Right lung (tissue), 10 donors: ENCODE measurements at places on chromosomes 3 and 15. TPM values are rescaled to one million over a fixed set of nuclear protein-coding genes. Genes with fewer than 3 reads are reported as not detected.

DNA sequence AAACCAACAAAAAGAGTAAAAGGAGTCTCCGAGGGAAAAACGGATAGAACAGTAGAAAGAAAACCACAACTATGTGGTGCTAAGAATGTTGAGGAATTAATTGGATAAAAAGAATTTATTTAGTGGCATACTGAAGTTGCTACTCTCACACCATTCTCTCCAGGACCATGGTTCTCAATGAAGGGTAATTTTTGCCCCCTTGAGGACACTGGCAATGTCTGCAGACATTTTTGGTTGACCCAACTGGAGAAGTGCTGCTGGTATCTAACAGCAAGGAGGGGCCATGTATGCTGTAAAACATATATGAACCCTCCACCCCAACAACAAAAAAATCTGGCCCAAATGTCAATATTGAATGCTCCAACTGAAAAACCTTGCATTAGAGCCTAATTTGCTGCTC is 85.9 kb upstream of the CSPG5 start:
- no peak for DNase-seq

DNA sequence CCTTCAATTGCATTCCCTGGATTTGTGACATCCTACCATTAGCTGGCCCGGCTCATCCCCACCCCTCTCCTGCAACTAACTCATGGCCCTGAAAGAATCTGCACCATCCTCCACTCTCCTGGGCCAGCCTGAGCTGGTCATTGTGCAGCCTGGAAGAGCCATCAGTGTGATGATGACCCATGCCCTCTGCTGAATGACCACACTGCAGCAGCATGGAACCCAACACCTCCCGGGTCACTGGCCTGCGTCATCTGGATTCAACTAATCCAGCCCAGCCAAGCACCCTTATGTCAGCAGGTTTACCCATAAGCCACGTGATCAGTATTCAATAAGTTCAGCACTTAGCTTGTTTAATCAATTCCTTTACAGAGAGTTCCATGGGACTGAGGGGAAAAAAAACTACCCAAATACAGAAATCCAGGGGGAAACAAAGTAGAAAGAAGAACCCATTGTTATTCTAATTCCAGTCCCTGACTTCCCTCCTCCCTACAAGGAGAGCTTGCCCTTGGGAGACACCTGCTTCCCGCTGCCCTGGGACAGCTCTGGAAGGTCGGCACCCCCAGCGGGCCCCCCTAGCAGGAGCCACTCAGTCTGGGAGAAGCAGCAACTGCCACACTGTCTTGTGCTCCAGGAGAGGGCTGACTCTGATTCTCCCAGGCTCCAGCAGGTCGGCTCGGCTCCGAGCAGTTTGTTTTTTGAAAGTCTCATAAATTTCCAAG is 309.1 kb upstream of the TLE3 start:
- no peak for DNase-seq

GRCh38 chr3:134464064-134464688 is 21.6 kb downstream of the ANAPC13 start:
- DNase-seq: peak; percentile 91

The C3orf18 gene
- 16.5 TPM for polyA plus RNA-seq

The GOLGA8G gene
- polyA plus RNA-seq: 0.05 TPM
